ENCODE measurements at places on chromosomes 2 and 18.
A peak's percentile ranks its signal among the peaks of the same experiment; 100 is the strongest.

- no peak for DNase-seq
Observed at GRCh38 chr2:172927641-172928357, 147.8 kb upstream of the MAP3K20 start.

DNA sequence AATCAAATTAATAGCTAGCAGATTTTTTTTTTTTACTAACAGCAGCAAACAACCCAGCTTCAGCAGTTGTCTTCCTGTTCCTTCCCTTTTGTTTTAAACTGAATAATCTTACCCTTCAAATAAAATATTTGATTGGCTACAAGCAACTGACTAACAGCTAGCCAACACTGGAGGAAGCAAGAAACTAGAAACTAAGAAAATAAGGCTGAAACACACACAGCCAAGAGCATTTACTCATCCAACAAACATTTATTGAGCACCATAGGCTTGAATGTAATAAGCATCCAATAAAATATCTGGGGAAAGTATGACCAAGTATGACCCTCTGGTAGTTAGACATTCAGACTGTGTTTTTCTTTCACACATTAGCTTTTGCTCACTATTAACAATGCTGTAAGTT is 189.2 kb downstream of the CD226 start:
- DNase-seq = no peak

- no peak for DNase-seq
Observed at GRCh38 chr2:112137516-112138158, 548 bp upstream of the FBLN7 start.

DNA sequence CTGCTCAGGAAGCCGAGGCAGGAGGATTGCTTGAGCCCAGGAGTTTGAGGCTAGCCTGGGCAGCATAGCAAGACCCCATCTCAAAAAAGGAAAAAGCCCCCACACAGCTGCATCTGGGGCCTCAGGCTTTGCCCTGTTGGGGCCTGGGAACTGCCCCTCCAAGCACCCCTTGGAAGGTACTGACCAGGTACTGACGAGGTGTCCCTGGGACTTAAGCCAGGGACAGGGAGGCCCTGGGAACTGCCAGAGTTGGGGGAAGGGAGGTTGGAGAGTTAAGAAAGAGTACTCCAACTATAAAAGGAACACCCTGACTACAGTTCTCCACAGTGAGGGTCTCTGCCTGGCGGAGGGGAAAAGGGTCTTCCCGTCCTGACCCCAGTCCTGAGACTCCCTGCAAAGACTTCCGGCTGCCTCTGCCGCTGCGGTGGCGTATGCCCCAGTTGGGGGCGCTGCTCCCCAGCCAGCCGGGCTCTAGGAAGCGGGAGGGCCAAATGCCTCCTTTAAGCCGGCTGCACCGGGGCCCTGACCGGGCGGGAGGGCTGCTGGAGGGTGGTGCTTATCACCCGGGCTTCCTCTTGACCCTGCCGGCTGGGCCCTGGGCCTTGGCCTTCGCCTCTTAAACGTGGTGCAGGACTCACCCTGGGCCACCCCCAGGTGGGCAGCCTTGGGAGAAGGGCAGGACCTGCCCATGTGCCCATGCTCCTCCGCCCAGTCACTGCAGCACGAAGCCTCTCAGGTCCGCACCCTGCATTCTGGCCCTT is 12.8 kb downstream of the SLC30A3 start:
- peak; percentile 49 for DNase-seq

DNA sequence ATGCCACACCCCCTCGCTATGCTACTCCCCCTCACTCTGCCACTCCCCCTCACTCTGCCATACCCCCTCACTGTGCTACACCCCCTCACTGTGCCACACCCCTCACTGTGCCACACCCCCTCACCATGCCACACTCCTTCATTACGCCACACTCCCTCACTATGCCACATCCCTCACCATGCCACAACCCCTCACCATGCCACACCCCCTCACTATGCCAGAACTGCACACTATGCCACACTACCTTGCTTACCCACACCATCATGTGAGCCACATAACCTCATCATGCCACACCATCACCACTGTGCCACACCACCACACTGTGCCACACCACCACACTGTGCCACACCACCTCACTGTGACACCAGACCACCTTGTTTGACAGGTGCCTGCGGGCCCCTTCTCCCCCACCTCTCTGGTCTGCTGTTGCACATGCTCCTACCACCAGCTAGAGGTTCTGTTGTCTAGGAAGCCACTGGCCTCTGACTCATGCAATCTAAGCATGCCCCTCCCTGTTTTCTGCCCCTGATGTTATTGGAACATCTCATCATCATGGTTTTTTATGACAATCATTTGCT is 22.0 kb downstream of the MARCHF4 start:
- no peak for DNase-seq

GRCh38 chr2:111122631-111123421 is 2.1 kb downstream of the BCL2L11 start:
- no peak for DNase-seq

- DNase-seq = peak; percentile 47
Observed at GRCh38 chr18:13216092-13216582, 2.4 kb upstream of the LDLRAD4 start.
